ENCODE measurements at places on chromosomes 2 and 18.

DNA sequence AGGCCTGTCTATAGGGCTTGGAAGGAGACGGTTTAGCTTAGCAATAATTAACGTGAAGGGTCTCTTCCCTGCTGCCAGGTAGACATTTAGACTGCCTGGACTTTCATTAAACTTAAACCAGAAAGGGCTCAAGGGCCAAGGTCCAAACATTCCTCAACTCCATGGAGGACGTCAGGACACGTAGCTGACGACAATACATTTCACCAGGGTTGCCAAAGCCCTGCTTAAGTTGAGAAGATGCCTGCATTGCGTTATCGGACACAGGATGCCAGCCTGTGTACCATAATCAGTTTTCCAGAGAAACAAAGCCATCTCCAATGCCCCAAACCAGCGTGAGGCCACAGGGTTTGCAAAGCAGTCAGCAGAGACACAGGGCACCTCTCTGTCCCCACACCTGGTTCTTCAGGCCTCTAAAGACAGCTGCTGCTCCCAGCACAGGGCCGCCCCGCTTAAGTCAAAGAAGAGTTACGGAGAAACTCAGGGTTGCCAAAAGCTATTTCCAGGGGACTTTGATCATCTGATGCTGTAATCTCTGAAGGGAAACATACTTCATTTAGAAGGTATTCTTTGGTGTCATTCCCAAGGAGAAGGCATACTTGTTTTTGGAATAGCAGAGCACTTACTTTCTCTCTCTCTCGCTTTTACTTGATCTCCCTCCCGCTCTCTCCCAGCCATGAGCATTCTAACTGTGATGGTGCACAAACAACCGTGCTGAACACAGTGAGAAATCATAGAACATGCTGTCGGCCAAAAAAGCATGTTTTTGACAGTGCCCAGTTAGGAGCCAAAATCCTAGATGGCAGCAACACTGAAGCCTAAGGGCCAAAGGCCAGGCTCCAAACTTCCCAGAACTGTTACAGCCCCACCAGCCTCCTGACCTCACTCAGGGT lies 46.0 kb downstream of the TTC32 start:
- no peak for DNase-seq

DNA sequence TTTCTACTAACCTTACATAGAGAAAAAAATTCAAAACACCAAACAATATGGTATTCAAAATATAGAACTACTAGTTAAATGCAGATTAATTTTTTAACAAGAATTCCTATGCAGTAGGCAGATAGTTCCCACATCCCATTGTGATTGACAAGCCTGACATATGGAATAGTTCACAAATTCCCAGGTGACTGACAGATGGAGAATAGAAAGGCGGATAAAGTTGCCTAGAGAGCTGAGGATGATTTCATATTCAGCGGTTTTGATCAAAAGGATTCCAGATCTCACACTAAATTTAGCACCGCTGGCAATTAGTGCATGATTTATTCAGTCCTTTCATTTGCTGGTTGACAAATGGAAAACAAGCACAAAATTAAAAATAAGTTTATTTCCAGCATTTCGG lies 733.7 kb upstream of the POU3F3 start:
- DNase-seq, result no peak

- no peak for DNase-seq
Measured at GRCh38 chr2:60275958-60276357, 277.5 kb downstream of the BCL11A start.

- no peak for DNase-seq
Measured at GRCh38 chr2:24657818-24658217, 135.4 kb downstream of the PTRHD1 start.

DNA sequence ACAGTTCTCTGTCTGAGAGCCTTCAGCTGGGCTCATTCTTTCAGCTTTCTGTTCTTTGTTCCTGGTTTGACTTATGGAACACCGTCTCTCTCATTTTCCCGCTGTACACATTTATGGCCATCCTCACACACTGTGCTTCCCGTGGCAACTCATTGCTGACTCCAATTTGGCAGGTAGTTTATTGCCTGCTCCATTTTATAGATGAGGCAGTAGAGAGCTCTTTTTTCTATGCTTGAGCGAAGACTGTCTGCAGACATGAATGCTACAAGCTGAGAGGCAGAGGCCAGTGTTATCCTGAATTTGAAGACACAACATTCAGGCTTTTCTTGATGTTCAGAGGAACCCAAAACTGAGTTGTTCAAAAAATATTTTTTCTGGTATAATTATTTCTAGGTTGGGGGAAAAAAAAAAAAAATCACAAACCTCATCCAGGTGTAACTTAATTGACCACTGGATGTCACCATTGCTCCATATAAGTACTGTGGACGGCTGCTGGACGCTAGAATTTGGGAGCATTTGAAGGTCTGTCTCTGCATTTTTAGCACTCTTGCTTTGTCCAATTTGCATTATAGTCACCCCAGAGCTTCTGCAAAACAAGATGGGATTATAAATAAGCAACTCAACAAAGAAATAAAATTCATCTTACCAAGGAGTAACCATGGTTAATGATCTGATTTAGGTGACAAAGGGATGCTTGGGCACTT lies 83.5 kb downstream of the HRH4 start:
- DNase-seq, result peak; percentile 44

DNA sequence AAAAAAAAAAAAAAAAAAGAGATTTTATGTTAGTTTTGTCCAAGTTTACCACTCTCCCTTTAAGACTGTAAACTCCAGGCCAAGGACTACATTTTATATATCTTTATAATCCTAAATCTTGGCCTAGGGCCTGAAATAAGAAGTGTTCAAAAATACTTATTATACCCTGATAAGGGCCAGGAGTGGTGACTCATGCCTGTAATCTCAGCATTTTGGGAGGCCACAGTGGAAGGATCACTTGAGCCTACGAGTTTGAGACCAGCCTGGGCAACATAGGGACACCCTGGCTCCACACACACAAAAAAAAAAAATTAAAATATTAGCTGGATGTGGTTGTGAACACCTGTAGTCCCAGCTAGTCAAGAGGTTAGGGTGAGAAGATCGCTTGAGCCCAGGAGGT lies 12.7 kb downstream of the TRIP12 start:
- no peak for DNase-seq

DNA sequence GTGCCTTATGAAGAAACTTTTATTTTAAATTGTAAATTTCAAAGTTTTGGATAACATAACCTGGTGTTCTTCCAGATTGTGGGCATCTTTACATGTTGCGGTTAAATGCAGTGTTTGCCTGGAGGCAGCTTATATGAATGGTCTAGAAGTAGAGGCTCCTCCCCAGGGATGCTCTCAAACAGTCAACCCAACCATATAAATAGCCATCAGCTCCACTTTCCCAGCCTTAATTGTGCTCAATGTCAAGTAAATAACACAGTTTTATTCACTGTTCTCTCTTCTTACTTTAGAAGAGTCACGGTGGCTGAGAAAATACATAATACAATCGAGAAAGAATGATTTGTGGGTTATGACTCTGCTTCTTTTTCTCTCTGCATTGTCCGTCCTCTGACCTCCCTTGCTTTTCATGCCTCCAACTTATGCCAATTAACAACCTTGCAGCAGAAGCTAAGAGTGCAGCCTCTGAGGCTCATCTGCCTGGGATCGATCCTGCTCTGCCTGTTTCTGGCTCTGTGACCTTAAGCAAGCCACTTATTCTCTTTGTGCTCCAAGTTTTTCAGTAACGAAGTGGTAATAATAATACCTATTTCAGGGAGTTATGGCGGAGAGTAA lies 100.3 kb downstream of the DAW1 start:
- no peak for DNase-seq

DNA sequence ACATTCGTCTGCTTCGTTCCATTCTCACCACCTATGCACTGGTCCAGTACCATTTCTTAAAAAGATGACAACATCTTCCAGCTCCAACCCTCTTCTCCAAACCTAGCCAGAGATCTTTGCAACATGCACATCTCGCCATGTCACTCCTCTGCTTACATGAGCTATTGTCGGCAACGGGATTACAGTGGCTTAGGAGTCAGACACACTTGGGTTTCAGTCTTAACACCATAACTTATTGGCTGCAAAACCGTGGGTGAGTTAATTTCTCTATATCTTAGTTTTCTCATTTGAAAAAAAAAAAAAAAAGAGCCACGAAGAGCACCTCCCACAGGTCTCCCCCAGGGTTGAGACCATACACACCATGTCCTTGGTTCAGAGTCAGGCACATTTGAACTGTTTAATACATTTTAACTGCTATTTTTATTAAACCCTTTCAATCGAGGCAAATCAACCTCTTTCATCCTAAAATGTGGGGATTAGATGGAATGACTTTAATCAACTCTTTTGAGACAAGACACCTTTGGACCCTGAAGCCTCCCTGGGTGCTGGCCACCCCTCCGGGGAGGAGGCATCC lies 889 bp downstream of the ANKRD29 start:
- no peak for DNase-seq

DNA sequence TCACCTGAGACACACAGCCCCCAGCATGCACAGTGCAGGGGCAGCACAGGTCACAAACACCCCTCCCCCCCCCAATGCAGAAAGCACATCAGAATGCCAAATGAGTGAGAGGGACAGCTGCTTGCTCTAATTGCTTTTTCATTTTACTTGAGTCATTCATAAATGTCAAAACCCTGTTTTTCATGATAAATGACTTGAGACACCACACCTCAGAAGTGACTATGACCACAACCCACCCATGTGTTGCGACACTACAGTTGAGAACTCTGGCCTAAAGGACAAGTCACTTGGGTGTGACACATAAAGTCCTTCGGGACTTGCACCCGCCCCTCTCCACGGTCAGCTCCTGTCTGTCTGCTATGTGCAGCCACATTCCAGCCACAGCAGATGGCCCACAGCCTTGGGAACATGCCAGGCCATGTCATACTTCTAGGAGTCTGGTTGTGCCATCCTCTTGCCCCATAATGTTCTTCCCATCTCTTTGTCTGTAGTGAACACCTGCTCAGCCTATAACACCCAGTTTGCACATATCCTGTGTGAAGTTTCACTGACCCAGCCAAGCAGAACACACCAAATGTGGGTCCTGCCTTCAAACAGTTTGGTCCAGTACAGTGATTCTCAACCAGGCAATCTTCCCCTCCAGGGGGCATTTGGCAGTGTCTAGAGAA lies 30.2 kb upstream of the RIOK3 start:
- DNase-seq, result peak; percentile 83

DNA sequence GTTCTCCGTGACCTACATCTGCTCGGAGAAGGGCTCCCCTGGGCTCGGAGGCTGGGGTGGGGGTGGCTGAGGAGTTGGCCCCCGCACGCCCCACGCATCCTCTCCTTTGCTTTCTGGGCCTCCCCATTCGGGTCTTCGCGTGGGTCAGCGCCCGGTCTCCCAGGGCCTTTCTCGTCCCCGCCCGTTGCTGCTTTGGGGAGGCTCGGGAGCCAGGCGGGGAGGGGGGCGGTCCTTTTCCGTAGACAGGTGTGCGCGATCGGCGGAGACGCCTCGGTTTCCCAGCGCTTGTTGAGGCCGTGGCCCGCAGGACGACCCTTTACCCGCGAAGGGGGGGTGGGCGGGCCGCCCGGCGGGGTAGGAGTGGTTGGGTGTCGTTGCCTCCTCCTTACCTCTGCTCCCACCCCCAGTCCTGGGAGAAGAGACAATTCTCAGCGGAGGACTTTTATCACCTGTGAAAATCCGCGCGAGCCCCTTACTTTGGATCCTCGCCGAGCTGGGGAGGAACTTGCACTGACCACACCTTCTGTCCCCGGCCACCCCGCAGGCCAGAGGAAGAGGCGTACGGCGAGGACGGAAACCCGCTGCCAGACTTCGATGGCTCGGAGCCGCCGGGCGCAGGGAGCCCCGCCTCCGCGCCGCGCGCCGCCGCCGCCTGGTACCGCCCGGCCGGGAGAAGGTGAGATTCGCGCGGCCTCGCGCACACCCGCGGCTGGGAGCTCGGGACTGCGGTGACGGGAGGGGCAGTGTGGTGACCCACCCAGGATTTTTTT lies 2.6 kb downstream of the ADCYAP1 start:
- no peak for DNase-seq

GRCh38 chr2:223529696-223530095 lies 72.5 kb downstream of the SCG2 start:
- DNase-seq, result no peak

DNA sequence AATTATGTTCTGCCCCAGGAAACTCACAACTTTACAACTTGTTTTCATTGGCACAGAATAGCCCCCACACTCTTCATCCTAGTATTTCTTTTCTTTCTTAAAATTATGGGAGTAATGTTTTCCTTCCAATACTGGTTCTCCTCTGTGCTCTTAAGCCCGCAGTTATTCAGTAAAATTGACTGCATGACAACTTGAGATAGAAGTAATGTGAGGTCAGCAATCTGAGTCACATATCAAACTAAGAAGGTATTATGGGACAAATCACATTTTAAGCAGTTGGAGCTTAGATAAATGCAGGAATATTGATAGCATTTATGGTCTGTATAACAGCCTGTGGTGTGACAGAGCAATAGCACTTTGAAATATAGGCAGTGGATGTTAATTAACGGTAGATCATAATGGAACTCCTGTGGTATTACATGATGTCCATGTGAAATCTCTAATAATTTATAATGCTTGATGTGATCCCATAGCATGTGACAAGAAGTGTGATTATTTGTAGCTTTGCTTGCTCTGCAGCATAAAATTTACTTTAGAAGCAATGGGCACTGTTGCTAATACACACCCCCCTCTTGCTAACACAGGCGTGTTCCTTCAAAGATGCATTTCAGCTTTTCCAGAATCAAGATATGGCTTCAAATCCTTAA lies 351.4 kb upstream of the CDH20 start:
- DNase-seq, result no peak

DNA sequence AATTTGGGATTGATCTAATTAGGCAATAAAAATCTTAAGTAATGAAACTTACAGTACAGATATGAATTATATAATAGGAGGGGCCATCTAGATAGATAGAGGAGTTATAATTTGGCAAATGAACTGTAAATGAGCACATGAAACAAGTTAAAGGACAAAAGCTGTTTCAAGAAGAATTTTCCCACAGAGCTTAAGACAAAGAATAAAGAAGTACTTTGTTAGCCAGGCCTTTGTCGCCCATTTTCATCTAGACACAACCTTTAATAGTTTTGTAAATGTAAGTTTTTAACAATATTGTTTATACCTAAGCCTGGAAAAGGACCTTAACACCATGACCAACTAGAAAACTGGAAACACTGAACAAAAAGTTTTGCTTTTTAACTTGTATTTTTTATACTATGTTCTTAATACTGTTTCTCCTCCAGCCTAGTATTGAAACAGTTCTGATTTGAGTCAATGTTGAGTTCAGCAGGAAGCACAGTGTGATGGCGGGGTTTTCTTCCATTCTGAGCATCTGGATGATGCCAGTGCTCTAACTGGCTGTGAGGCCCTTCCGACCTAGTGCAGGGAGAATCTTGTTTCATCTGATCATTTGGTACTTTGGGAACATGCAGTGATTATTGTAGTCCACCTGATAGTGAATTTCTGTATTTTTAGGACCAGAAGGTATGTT lies 37.6 kb downstream of the FARP2 start:
- DNase-seq, result no peak

All from epithelial cell of esophagus (primary cell).